ENCODE measurements at places on chromosomes 3 and 15. TPM values are rescaled to one million over a fixed set of nuclear protein-coding genes. Genes with fewer than 3 reads are reported as not detected.

- DNase-seq = no peak
These were observed 135.8 kb downstream of the ZNF621 start for GRCh38 chr3:40660554-40660953.

DNA sequence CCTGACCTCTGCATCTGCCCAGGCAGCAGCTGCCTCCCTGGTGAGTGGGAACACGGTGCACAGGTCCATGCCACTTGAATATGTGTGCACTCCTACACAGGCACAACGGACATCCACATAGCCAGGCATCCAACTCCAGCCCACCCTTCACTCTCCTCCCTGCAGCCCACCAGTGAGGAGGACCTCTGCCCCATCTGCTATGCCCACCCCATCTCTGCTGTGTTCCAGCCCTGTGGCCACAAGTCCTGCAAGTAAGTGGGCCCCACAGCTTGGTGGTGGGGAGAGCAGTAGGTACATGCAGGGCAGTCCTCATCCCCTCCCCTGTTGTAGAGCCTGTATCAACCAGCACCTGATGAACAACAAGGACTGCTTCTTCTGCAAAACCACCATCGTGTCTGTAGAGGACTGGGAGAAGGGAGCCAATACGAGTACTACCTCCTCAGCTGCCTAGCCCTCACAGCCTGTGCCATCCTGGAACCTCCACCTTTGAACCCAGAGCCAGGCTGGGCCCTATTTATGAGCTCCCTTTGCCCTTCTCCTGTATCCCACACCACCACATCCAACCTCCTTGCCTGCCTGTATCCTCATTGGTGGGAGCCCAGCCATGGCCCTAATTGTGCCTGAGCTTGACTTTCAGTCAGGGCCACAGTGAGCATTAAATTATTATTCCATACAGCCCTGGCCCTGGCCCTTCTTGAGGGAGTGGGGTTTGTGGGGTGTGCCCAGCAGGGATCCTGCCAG lies 1.5 kb upstream of the AMIGO3 start:
- DNase-seq = no peak

- no peak for DNase-seq
These were observed 87.4 kb downstream of the TRIM42 start for GRCh38 chr3:140765246-140765645.

Gene PRR23B
- not detected for total RNA-seq

Gene TRPM1
- not detected for total RNA-seq

GRCh38 chr3:119362010-119362409 lies 67.8 kb downstream of the ARHGAP31 start:
- no peak for DNase-seq

DNA sequence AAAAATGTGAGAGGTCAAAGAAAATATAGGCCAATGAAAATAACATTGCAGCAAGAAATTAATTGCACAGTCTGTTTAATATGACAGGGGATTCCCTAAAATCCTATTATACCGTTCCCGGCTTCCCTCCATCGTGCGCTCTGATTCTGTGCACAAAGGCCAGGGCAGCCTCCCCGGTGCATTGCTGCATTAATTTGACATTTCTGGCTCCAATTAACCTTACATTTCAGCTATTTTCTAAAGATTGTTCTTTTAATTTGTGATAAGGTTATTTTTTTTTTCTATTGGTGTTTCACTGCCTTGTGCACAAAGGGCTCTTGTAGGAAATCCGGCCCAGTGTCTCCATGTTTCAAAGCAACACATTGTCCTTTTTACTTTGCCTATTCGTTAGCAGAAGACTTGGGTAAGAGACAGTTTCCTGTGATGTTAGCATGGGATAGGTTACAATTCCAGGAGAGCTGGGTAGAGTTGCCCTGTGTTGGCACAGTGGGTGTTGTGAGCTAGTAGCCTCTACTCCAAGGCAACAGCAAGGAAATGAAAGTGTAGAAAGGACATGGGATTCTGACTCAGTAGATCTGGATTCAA lies 257.3 kb upstream of the IGF1R start:
- DNase-seq = no peak

Gene EDEM1
- 32.6 TPM for total RNA-seq

Data from fibroblast of the aortic adventitia (primary cell).